ENCODE measurements at places on chromosomes 2 and 18. TPM values are rescaled to one million over a fixed set of nuclear protein-coding genes. Genes with fewer than 3 reads are reported as not detected.
A peak's percentile ranks its signal among the peaks of the same experiment; 100 is the strongest.

The AQP4 gene
- 0.58 TPM for total RNA-seq

The MAB21L4 gene
- total RNA-seq: not detected

The PTH2R gene
- total RNA-seq: 1.2 TPM

The BMP10 gene
- not detected for total RNA-seq

GRCh38 chr2:240567137-240567871, 980 bp upstream of the RNPEPL1 start:
- no peak for DNase-seq

GRCh38 chr2:26691161-26691560, 1.4 kb upstream of the KCNK3 start:
- no peak for DNase-seq

The DCDC2C gene
- total RNA-seq: 0.18 TPM

The CNTNAP5 gene
- 0.13 TPM for total RNA-seq

- DNase-seq: no peak
These were observed 66.8 kb downstream of the PDE11A start for GRCh38 chr2:178005756-178006155.

GRCh38 chr18:49898421-49898820, 85.1 kb upstream of the ACAA2 start:
- DNase-seq: peak; percentile 86

DNA sequence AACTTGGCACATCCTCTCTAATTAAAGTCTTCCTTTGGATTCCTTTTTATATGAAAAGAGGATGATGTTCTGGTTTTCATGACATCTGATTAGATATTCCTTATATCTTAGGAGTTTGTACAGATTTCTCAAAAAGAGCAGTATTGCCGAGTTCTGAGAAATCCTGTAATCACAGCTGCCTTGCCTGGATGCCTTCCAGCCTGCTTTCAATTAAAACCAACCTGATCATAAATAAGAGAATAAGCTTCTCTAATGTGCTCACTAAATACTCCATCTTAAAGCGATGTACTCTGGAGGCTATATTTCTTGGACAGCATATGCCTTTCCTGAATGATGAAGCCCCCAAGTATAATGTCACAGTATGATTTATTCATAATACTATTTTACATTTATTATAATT, 1203.8 kb upstream of the PIK3C3 start:
- DNase-seq: peak; percentile 59

DNA sequence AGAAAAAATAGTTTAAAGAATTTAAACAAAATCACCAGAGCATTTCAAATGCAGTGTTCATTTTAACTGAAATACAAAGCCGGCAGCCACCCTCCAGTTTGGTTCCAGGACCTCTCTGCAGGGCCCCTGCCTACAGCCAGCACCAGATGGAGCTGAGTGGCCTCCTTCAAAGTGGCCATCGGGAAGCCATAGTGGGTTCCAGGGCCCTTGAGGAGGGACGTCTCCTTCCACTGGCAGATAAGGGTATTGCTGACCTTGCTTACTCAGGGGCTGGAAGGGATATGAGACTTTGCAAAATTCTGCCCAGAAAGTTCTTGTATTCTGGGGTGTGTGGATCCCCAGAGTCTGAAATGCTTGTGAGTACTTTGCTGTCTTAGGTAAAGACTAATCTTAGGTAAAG, 205.2 kb upstream of the APCDD1 start:
- no peak for DNase-seq

DNA sequence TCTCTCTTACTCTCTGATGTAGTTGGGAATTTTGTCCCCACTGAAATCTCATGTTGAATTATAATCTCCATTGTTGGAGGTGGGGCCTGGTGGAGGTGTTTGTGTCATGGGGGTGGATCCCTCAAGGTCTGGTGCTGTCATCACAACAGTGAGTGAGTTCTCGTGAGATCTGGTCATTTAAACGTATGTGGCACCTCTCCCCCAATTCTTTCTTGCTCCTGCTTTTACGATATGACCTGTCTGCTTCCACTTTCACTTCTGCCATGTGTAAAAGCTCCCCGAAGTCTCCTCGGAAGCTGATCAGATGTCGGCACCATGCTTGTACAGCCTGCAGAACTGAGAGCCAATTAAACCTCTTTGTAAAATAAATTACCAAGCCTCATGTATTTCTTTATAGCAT, 337.8 kb upstream of the CDH2 start:
- no peak for DNase-seq

The OR6B2 gene
- total RNA-seq: not detected

GRCh38 chr2:68878753-68879152, 7.6 kb upstream of the BMP10 start:
- DNase-seq: no peak

The APLF gene
- total RNA-seq: 5.5 TPM

DNA sequence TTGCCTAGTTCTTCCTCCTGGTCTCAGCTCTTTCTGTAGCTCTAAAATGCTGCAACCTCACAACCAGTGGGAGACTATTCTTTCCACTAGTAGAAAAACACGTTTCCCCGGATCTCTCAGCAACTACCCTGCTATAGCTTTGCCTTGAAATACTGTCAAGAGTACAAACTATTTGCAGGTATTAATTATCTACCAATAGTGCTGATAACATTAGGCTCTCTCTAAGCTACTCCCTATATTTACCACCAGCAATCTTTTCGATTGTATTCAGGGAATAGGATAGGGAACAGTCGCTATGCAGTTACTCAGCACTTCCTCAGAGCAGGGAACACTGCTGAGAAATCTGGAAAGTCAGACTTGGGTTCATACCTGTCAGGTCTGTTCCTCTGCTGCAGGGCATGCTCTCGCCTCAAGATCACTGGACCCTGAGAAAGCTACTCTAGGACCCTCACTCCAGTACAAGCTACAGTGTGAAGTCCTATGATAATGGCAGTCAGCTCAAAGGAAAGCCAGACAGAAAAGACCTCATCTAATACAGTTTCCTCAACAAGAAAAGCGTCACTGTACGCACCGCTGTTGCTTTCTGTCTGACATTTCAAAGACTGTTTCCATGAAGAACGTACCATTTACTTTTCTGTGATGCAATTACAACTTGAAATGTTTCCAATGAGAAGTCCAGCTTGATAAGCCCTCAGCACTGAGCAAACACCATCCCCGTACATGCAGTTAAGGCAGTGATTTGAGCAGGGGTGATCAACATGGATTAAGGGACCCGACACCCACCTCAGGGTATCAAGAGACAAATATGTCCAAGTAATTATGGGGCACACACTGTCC, 22.7 kb downstream of the GDF7 start:
- no peak for DNase-seq

- DNase-seq: no peak
These were observed 132.6 kb upstream of the CDCA7 start for GRCh38 chr2:173221937-173222594.

DNA sequence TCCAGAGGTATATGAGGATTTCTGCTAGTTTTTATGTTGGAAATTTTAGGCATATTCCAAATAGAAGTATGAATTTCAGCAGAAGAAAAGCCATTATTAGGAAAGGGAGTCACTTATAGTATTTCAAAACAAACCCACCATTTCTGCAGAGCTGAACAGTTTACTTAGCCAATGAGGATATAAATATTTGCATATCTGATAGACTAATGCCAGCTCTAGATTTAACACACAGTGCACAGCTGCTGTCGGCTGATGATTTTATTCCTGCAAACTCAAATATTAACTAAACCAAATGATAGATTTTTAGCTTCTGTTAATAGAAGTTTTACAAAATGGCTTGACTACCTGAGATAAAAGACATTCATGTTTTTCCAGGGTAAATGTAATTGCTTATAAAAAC, 375.8 kb upstream of the FANCL start:
- no peak for DNase-seq

GRCh38 chr2:65390134-65390533, 42.3 kb downstream of the SPRED2 start:
- no peak for DNase-seq

- DNase-seq: no peak
These were observed 190.4 kb downstream of the NRP2 start for GRCh38 chr2:205872716-205873115.

- no peak for DNase-seq
These were observed 299.7 kb downstream of the DSEL start for GRCh38 chr18:67216846-67217245.

DNA sequence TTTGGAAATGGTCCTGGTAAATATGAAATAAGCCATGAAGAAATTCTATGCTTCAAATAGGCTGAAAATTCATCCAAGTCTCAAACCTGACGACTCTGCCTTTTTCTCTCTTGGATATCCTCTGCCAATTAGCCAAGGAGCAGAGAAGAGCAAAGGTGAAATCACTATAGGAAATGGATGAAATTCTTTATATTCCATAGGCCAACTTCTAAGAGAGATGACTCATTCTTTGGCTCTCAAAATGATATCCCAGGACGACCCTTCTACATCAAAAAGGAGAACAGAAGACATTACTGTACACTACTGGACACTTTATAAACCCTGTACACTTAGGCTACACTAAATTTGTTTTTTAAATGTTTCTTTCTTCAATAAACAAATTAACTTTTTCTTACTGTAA, 22.7 kb downstream of the PDE1A start:
- DNase-seq: peak; percentile 84

The CRYGC gene
- not detected for total RNA-seq

- DNase-seq: no peak
These were observed 32.2 kb upstream of the MTIF2 start for GRCh38 chr2:55301277-55301676.

DNA sequence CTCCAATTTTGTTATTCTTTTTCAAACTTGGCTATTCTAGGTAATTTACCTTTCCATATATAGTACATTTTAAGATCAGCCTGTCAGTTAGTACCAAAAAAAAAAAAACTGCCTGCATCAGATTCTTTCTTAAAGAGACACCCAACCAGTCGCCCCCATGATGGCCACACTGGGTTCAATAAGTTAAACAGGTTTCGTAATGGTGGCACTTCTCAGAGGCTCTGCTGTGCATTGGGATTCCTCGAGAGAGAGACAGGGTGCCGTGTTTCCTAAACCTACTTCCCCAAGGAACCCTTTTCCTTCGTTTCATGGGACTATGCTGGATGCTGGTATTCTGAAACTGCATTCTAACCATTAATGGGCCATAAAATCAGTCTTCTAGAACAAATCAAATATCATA, 37.4 kb downstream of the MYO7B start:
- no peak for DNase-seq

GRCh38 chr18:10878703-10879102, 270.7 kb downstream of the PIEZO2 start:
- no peak for DNase-seq

GRCh38 chr2:240431661-240432424, 3.6 kb upstream of the GPC1 start:
- no peak for DNase-seq

- no peak for DNase-seq
These were observed 7.3 kb downstream of the IL1A start for GRCh38 chr2:112777036-112777435.

GRCh38 chr2:143398781-143399180, 269.6 kb downstream of the ARHGAP15 start:
- peak; percentile 31 for DNase-seq

The RTP5 gene
- not detected for total RNA-seq

GRCh38 chr2:171072164-171072563, 88.5 kb downstream of the TLK1 start:
- DNase-seq: no peak

The GEN1 gene
- 10.3 TPM for total RNA-seq
